ENCODE measurements at places on chromosomes 11 and 22.

- no peak for DNase-seq
Observed at GRCh38 chr11:86816251-86816726, 15.9 kb downstream of the PRSS23 start.

DNA sequence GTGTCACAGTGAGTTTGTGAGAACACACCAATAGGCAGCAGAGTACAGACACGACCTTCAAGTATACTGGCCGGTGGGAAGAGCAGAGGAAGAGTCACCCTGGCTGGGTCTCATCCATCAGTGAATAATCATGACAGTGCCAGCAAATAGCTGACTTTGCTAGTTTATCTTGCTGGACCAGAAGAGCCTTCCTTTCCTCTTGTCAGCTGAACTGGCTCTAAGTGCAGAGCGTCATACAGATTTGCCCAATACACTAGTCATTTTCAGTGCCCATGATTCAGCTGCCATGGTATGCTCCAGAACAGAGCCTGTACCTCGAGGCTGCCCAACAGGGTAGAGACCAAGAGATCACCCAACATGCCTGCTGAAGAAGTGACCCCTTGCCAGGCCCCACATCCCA, 82.9 kb upstream of the TBCEL start:
- no peak for DNase-seq

GRCh38 chr11:4072668-4073285, 21.8 kb upstream of the RRM1 start:
- peak; percentile 78 for DNase-seq

DNA sequence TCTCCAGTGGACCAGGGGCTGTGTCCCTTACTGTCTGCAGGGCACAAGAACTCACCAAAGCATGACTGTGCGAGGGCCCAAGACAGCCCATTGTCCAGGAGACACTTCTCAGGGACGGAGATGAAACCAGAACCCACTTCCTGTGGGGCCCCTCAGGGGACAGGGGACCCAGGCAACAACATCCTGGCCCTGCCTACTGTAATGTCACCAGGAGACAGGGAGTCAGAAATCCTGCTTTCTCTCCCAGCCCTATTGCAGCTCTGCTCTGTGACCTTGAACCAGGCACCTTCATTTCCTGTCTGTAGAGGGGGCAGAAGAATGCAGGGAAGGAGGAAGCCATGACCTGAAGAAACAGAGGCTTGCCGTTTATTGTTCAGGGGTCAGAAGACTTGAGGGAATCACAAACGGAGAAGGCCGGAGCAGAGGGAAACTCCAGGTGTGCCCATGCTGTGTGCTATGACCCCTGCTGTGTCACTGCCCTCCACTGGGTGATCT, 98.0 kb downstream of the NAT10 start:
- DNase-seq: no peak

DNA sequence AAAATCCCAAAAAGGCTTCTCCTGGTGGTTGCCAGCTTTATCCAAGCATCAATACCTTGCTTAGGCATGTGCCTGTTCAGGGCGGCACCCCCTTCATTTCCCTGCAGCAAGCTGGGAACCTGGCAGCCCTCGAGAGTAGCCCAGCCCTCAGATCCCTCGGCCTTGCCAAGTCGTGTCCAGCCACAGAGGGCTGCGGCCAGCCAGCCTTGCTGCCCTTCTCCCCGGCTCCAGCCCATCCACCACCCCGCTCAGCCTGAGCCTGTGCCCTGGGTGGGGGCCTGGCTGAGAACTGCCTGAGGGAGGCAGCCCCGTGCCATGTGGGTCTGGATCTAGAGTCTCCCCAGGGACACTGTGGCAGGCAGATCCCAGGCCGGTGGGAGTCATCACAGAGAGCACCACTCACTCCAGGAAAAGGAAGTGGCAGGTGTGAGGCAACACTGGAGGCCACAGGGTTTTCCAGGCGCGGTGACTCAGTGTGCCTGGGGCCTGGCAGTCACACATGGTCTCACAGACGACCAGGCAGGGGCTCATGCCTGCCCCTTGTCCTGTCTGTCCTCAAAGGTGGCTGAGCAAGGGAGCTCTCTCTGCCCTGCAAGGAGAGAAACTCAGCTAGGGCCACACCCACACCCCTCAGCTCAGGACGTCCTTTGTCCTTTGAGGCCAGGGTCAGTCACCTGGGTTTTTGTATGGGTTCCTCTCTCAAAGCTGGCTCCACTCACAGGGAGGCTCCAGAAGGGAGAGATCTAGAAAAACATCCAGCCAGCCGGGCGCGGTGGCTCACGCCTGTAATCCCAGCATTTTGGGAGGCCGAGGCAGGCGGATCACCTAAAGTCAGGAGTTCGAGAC, 12.2 kb upstream of the CDC42BPG start:
- no peak for DNase-seq

DNA sequence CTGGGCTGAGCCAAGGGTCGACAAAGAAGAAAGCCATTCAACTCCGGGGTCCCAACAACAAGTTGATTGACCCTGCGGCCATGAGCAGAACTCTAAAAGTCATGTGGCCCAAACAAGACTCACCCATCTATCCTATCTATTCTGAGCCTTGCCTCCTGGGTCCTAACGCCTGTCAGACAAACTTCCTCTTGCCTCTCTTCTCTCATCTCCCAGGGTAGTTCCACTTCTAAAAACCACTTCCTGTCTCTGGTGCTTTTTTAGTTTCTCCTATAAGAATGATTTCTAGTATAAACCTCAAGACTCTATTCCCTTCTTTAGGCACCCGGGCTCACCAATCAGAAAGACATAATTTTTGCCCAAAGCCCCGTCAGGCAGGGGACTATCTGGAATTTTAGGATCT, 530.2 kb downstream of the DLG2 start:
- DNase-seq: no peak

- no peak for DNase-seq
Observed at GRCh38 chr22:44823396-44823795, 71.0 kb downstream of the ARHGAP8 start.

GRCh38 chr11:22336587-22336986, 1.6 kb upstream of the SLC17A6 start:
- no peak for DNase-seq

GRCh38 chr22:18154821-18155390, 4.9 kb downstream of the USP18 start:
- no peak for DNase-seq

DNA sequence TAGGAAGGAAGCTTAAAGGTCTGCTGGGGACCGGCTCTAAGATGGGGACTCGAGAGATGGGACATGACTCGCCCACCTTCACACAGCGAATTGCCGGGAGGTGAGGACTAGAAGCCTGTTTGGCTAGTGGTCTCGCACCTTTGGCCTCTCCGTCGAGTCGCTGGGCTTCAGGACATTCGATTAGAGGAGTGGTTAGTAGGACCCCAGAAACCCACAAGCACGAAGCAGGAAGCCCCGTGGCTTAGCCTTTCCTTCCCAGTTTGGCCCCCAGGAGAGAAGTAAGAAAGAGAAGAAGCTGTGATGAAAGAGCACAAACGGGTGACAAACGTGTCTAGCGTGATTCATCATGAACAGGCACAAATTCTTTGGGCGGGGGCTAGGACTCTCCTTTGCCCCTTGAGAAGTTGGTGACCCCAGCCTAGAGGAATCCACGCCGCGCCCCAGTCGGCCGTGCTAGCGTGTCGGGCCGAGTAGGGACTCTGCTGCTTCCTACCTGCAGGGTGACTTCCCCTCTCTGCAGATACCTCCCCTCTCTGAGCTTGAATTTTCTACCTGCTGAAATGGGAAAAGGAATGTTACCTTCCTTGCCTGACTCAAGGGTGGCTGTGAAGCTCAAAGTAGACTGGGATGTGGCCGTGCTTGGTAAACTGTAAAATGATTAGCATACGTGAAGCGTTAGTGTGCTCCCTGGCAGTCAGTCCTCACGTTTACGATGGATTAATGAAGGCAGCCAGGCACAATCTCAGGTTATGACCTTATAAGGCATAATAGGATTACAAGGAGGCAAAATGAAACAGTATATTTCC, 1.1 kb upstream of the ADM start:
- DNase-seq: peak; percentile 66

DNA sequence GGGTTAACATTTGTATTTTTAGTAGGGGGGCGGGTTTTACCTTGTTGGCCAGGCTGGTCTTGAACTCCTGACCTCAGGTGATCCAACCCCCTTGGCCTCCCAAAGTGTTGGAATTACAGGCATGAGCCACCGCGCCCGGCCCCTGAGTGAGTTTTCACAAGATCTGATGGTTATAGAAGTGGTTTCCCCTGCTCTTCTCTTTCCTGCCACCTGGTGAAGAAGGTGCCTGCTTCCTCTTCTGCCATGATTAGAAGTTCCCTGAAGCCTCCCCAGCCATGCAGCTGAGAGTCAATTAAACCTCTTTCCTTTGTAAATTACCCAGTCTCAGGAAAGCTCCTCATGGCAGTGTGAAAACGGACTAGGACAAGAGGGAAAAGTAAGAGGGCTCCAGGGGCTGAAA, 259.1 kb upstream of the PLET1 start:
- no peak for DNase-seq

DNA sequence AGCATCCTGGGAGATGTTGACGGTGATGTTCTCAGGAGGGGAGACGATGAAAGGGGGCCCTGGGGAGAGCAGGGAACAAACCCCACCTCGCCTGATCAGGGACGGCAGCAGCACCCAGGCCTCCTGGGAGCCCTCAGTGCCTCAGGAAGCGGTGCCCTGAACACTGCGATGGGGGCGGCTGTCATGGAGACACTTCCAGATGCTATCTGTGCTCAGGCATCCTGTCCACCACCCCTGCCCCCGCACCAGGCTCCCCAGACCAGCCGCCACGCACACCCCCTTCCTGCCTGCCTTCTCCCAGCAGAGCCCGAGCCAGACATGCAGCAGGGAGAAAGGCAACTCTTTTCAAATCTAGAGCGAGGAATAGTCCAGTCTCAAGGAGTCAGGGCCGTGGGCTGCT, 20.6 kb downstream of the IGSF9B start:
- DNase-seq: no peak

DNA sequence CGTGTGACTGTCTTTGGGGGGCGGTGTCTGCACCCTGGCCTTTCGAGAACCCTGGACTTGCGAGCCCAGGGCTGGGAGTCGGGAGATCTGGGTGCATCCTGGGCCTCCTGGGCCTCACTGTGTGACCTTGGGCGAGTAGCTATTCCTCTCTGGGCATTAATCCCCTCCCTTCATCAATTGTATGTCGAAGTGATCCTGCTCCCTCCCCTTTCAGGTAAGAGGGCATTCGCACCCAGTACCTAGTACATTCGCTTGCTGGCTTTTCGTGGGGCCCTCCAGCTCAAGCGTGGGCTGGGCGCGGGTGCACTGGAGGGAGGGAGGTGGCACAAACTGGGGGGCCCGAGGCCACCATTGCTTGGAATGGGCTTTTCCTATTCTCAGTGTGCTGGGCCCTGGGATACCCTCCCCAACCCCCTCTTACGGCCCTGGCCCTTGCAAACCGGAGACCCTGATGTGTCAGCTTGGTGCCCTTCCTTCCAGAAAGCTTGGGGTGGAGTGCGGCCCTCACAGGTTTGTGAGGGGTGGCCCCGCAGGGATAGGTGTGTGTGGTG, 530 bp downstream of the USP35 start:
- DNase-seq: no peak

All from retina (tissue), 1 donor.